Fibroblast of upper back skin (primary cell): ENCODE measurements at places on chromosomes 2 and 18.

DNA sequence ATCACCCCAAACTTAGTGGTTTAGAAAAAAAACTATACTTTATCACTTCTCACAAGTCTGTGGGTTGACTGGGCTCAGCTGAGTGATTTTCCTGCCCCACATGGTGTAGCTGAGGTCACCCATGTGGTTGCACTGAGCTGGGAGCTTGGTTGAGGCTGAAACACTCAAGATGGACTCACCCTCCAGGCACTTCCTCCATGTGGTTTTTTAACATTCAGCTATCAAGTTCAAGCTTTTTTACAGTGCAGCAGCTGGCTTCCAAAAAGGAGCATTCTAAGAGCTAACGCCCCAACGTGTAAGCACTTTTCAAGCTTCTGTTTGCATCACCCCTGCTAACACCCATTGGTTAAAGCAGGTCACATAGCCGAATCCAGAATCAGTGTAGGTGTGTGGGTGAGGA lies 105.9 kb upstream of the CREB1 start:
- DNase-seq: peak; percentile 95

GRCh38 chr2:157784169-157784822 lies 91.8 kb downstream of the ACVR1 start:
- DNase-seq: peak; percentile 23

GRCh38 chr2:182852801-182853200 lies 13.6 kb downstream of the FRZB start:
- peak; percentile 12 for DNase-seq

DNA sequence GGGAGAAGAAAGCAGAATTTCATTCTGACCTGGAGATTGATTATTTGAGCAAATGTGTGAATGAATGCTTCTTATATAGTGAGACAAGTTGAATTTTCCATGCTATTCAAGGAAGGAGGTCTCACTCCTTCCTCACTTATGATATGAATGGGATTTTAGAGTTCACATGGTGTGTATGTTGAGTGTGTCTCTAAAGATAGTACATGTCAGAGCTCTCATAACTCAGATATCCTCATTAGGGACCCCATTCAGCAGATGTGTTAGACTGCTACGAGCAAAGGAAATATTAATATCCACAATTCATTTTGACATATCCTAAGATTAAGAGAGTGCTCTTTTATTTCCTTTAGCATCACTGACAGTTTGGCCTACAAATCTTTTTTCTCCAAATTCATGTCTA lies 368.5 kb downstream of the ARHGAP15 start:
- no peak for DNase-seq

- peak; percentile 44 for DNase-seq
Measured at GRCh38 chr2:1686784-1687105, 57.6 kb downstream of the PXDN start.

DNA sequence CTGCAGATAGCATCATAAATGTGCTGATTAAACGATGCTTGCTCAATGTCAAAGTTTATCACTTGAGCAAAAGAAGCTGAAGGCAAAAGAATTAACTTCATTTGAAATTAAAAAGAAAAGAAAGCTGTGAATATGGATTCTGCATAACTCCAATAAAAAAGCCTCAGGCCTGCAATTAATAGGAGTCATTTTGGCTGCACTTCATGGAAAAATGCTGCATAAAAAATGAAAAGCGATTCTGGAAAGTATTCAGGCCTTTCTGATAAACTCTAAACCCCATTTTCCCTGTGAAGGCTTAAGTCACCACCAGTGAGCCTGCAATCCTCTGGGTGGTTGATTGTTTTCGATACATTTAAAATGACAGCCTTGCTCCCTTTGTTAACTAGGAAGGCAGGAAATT lies 1793.4 kb downstream of the SUCLG1 start:
- DNase-seq: no peak

- DNase-seq: no peak
Measured at GRCh38 chr2:268323-268722, 3.6 kb downstream of the ACP1 start.

DNA sequence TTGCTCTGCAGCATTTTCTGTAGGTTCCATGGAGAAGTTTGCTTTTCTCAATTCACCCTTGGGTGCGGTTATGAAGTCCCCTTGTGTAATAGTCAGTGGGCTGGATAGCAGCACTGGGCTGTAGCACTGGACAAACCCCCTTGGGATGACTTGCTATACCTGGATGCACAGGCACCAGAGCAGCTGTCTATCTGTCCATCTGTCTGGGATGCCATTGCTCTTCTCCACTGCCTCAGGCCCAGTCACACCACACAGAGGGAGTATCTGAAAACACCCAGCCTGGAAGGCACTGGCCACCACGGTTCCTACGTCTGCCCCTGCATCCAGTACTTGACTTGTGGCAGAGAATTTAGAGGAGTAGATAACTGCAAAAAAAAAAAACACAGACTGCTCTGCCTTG lies 254.5 kb downstream of the TFCP2L1 start:
- no peak for DNase-seq

- DNase-seq: no peak
Measured at GRCh38 chr18:48029296-48029986, 99.0 kb upstream of the SMAD2 start.

DNA sequence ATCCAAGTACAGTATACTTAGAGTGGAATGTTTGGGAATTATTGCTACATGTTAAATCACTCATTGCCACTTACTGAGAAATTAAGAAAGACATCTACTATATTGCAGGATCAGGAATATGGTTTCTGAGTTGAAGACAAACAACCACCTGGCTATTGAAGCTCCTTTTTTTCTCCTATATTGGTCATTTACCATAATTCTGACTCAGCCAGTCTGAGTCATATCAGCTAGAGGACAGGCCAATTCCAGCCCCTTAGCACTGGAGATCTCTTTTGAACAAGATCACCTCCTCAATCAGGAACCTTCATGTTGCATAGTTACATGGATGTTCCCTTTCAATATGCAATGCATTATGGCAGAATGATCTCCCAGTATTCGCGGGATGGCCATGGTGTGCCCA lies 42.7 kb upstream of the CDH19 start:
- peak; percentile 27 for DNase-seq

- peak; percentile 81 for DNase-seq
Measured at GRCh38 chr2:10405448-10405847, 42.7 kb downstream of the ODC1 start.

- no peak for DNase-seq
Measured at GRCh38 chr2:135657806-135658582, 83.7 kb upstream of the UBXN4 start.

GRCh38 chr2:20381457-20381856 lies 30.8 kb upstream of the PUM2 start:
- DNase-seq: peak; percentile 53

DNA sequence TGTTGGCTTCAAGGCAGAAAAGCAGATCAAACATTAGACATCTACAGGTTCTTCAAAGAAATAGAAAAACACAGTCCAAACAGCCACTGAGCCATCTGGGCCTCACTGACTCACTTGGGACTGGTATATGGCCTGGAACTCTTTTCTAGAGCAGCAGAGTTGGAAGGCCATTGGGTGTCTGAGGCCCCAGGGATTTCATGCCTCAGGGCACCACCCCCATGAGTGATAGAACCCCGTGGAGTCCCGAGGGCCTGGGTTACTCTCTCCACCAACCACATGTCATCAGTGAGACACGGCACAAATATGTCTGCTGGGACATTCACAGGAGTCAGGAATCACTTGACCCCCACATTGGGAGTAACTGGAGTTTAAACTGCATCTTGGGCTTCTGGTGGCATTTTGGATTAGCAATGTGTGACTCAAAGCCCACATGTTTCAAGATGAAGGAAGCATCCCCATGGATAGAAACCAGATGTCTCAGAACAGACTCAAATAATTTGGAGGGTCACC lies 44.0 kb downstream of the CAPN13 start:
- DNase-seq: peak; percentile 60

- no peak for DNase-seq
Measured at GRCh38 chr2:9001229-9001628, 2.3 kb downstream of the MBOAT2 start.

DNA sequence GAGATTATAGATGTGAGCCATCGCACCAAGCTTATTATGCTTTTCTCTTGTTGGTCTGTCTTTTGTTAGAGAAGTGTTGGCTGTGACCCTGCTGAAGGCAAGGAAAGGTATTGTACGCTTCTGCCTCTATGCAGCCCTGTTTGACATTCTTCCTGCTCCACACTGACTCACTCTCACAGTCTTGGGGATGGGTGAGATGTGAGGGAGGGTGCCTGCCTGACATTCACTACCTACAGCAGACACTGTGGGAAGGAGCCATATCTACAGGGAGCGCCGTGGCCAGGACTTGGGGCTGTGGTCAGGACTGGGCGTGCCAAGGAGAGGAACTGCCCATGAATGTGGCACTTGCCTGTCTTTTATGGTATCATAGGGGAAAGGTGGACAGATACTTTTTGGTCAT lies 43.9 kb upstream of the FHL2 start:
- DNase-seq: no peak

GRCh38 chr18:62989195-62989594 lies 273.9 kb downstream of the PHLPP1 start:
- no peak for DNase-seq

- DNase-seq: no peak
Measured at GRCh38 chr2:71684226-71685072, 231.1 kb downstream of the DYSF start.

DNA sequence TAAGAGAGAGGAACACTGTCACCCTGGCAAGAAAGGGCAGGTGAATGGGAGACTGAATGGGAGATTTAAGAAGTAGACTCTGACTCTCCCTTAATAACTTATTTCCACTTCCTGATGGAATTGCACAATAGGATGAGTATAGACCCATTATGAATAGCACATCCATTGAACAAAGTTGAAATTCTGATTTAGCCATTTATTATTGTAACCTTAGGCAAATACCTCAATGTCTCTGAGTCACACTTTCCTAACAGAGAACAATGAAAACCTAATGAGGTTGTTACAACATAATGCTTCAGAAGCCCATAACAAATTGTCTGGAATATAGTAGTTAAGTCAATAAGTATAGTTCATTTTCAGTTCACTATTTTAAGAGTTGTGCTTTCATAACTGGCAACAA lies 78.9 kb downstream of the NRXN1 start:
- DNase-seq: peak; percentile 86

DNA sequence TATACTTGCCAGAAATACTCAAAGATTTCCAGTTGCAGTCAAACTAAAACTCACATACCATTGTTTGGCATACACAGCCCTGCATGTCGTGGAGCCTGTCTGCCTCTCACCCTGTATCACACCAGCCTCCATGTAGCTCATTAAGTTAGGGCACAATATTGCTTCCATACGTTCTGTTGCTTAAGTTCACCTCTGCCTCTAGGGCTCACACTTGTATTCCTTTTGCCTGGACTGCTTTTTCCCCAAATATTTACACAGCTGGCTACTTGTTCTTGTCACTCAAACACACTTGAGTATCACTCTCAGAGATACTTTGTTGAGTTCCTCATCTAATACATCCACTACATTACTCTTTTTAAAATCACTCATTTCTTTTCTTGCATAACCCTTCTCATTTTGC lies 83.1 kb downstream of the PTH2R start:
- DNase-seq: no peak

GRCh38 chr2:239225871-239226561 lies 174.8 kb downstream of the HDAC4 start:
- peak; percentile 91 for DNase-seq

DNA sequence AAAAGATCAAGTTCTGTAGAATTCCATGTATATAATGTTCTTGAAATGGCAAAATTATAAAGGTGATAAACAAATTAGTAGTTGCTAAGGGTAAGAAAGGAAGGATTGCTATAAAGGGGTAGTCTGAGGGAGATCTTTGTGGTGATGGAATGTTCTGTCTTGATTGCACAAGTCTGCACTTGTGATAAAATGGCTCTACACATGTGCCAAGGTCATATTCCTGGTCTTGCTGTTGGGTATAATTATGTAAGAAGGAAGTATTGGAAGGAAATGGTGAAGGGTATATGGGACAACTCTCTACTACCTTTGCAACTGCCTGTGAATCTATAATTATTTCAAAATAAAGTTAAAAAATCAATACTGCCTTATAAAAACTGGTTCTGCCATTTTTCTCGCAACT lies 15.3 kb downstream of the SGPP2 start:
- no peak for DNase-seq

DNA sequence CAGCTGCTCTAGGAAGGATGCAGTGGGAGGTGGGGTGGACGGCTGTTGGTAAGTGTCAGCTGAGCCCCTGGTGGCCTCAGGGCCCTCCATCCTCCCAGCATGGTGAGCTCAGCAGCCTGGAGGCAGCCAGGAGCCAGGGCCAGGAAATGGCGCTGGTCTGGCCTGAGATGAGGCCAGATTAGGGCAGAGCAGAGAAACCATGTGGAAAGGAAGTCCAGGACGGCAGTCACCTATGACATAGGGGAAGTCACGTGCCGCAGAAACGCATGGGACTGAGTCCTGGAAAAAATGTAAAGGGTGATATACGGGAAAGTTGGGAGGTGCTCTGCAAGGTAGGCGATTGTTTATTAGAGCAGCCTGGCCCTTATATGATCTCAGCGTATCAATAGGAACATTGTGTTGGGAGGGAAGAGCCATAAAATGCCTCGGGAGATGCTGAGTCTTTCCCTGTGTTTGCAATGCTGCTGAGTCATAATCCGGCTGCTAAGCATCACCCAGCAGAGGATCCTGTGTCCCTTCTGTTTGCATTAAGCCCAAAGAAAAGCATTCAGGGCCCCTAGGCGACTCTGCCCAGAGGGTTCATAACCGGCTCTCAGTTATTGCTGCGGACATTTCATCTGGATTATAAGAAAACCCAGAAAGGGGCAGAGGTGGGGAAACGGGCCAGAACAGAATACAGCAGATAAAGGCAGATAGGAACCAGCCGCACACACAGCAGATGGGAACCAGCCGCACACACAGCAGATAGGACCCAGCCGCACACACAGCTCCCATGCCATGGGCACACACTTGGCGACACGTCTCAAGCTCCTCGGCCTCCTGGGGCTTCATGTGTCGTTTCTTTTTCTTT lies 30.3 kb upstream of the B3GNT7 start:
- peak; percentile 72 for DNase-seq

- peak; percentile 50 for DNase-seq
Measured at GRCh38 chr18:286515-287310, 18.9 kb upstream of the THOC1 start.

- no peak for DNase-seq
Measured at GRCh38 chr2:95342556-95343320, 45.6 kb downstream of the KCNIP3 start.

DNA sequence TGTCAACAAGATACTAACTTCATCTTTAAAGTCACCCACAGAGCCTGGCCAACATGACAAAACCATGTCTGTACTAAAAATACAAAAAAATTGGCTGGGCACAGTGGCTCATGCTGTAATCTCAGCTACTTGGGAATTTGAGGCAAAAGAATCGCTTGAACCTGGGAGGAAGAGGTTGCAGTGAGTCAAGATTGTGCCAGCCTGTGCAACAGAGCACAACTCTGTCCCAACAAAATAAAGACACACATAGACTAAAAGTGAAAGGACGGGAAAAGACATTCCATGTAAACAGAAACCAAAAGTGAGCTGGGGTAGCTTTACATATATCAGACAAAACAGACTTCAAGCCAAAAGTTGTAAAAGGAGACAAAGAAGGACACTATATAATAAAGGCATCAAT lies 34.8 kb downstream of the USP34 start:
- no peak for DNase-seq

- no peak for DNase-seq
Measured at GRCh38 chr2:222677981-222678380, 6.5 kb downstream of the MOGAT1 start.
